ENCODE measurements at places on chromosomes 2 and 18.

- DNase-seq: no peak
Measured at GRCh38 chr18:35745814-35746213, 164.3 kb downstream of the GALNT1 start.

DNA sequence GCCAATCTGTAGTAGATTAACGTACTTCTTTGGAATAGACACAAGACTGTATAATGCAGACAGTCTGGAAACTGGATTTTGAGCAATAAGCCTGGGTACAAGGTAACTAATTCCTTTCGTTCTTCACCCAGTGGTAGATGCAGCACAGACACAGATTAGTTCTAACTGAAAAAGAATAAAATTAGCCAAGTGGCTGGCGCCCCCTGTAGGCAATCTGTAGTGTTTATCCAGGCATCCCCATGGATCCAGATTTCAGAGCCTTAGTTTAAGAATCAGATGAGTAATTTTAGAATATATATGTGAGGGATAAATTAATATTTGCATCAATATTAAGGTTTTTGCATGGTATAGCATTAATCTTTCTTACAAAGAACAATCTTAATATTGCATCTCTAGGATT is 563.9 kb downstream of the DCC start:
- DNase-seq: peak; percentile 15

DNA sequence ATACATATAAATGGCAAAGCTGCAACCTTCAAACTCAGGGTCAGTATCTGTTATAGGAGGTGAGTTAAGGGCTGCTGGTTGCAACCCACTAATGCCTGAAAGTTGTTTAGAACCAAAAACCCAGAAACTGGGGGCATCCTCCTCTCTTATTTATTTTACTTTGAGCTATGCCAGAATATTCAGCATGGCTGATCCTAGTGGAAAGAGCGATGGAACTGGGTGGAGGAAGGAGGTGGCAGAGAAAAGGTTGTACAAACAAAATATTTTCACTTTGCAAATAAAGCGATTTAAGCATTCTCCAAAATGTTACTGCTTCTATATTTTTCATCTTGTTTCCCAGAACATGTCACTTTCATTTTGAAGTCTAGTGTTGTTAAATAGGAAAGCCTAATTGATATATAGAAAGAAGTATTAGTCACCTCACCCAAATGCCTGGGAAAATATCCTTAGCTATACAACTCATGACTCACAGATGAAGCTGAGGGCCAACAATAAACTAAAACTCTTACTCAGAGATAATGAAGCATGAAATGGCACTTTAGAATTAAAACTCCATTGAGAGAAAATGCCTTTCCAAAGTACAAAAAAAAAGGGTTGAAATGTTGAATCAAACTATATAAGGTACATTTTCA is 251.4 kb upstream of the UBE2E3 start:
- peak; percentile 95 for DNase-seq

DNA sequence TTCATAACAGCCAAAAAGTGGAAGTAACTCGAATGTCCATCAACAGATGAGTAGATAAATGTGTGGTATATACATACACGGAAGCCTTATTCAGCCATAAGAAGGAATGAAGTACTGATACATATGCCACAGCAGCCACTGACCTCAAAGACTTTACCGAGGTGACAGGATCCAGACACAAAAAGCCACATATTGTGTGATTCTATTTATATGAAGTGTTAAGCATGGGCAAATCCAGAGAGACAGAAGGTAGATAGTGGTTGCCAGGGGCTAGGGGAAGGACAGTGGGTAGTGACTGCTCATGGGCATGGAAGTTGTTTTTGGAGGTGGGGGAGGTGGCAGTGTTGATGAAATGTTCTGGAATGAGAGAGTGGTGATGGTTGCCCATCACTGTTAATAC is 33.9 kb downstream of the ZAP70 start:
- no peak for DNase-seq

- no peak for DNase-seq
Measured at GRCh38 chr2:60386436-60386835, 167.0 kb downstream of the BCL11A start.

GRCh38 chr2:46127176-46127575 is 170.0 kb upstream of the EPAS1 start:
- no peak for DNase-seq

DNA sequence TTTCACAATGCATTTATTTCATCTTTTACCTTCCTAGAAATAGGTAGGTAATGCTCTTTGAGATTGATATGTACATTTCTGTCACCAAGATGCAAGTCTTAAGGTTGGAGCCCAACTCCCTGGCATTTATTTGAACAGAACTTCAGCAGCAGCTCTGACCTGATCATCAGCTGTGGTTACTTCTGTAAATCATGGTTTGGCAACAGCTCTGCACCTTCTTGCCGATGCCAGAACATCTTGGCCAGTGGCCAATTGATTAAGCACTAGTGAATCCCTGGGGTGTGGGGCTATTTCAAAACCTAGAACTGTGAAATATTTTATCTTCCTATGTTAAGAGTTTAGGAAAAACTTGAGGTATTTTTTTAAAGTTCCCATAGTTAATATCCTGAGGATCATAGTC is 124.8 kb upstream of the NYAP2 start:
- no peak for DNase-seq

DNA sequence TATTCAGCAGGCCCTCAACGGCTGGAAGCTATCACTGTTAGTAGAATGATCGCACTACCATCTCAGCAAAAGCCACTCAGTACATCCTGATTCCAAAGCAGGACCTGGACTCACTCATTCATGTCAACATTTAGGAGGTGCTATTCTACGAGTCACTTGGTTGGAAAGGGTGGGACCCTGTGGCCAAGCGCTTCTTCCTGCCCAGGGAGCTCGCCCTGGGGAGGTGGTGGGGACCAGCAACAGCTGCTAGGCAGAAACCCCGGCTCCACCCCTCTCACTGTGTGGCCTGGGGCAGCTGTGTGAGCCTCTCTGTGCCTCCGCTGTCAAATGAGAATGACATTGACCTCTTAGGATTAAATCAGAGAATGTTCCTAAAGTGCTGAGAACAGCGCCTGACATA is 231.4 kb downstream of the EIPR1 start:
- DNase-seq: no peak

DNA sequence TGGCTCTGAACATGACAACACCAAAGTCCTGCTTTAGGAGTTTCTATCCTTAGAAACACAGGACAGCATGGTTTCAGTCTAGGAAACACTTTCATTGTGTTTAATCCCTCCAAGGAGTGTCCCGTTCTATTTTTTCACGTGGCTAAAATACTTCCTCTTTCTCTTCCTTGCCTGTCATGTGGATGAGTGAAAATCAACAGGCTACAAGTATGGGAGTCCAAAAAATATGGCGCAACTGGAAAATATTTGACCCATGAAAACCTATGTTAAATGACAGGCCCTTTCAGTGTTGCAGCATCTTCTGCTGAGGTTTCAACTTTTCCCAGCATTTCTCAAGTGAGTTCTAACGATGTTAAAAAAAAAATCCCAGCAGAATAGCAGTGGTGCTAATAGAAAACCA is 146.3 kb downstream of the LAMA3 start:
- no peak for DNase-seq

- no peak for DNase-seq
Measured at GRCh38 chr18:50879302-50880118, 592 bp downstream of the ME2 start.

GRCh38 chr18:44039826-44040225 is 640.9 kb upstream of the SETBP1 start:
- no peak for DNase-seq

DNA sequence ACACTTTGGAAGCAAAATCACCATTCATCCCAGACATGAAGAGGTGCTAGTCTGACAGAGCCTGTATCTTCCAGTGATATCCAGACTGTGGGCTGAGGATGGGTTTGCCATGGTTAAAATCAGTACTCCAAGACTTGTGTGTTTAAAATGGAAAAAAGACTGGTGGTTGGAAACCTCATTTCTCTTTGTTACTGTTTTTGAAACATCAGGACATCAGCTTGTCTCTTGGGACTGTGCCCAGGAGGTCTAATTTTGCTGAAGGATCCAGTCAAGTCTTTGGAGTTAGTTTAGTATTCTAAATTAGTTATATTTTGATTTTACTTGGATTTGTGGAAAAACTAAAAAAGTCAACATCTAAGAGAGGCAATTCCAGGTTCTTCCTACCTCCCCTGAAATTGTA is 578.4 kb downstream of the PLCL1 start:
- no peak for DNase-seq

GRCh38 chr18:36187193-36187825 is at the start of gene MOCOS:
MOCOS (plus strand) TSS chr18:36187497; CDS start chr18:36187540, 43 bp downstream.
- DNase-seq: peak; percentile 61

- DNase-seq: no peak
Measured at GRCh38 chr2:37648331-37649011, 23.0 kb downstream of the CDC42EP3 start.

GRCh38 chr2:88067189-88067588 is 436 bp upstream of the SMYD1 start:
- no peak for DNase-seq

DNA sequence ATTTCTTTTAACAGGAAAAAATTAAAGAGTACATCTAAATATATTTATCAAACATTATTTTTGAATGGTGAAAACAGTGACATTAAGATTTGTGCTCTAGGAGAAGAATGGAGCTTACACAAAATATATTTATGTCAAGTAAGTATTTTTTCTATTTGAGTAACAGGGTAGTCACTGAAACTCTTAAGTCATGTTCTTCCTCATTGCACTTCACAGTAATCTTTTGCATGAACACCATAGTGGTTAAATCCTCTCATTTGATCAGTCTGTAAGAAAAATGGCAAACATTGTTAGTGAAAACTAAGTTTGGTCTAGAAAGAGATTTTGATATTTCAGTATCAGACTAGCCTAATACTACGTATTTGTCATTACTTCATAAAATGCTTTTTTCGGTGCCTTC is 8.1 kb downstream of the GMCL1 start:
- DNase-seq: no peak

DNA sequence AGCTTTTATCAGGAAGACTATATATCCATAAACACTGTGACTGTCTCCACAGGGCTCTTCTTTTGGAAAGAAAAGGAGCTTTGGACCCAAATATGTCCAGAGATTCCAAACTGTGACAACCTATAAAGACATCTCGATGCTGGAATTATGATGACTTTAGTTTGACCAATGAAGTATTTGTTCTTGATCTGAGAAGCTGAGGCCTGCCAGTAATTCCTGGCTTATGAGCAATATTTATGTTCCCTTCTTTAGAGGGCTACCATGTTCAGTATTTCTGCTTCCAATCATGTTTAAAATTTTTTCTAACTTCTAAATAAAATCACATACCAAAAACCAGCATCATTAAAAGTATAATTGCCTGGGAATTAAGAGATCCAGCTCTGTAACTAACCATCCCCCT is 41.1 kb downstream of the FEZ2 start:
- peak; percentile 46 for DNase-seq

- no peak for DNase-seq
Measured at GRCh38 chr2:31710121-31710520, 129.4 kb upstream of the SRD5A2 start.

DNA sequence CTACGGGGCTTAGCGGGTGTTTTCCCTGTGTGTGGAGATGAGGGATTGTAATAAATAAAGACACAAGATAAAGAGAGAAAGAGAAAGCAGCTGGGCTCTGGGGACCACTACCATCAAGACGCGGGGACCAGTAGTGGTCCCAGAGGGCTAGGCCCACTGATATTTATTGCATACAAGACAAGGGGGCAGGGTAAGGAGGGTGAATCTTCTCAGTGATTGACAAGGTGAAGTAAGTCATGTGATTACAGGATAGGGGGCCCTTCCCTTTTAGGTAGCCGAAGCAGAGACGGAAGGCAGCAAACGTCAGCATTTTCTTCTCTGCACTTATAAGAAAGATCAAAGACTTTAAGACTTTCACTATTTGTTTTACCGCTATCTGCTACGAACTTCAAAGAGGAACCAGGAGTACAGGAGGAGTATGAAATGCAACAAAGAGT is 4.5 kb upstream of the GAL3ST2 start:
- no peak for DNase-seq

DNA sequence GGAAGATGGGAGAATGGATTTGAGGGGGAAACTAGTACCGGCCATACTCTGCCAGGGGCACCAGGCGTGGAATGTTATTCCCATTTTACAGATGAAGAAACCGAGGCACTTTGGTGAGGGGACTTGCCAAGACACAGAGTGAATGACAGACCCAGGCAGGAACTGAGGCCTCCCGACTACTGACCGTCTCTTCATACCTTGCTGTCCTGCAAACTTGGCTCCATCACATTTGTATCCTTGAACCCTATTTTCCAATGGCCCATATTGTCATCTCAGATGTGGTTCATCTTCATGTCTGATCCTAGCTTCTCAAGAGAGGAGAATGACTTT is 6.2 kb upstream of the TFCP2L1 start:
- no peak for DNase-seq

GRCh38 chr2:44758591-44758990 is 182.9 kb upstream of the SIX3 start:
- no peak for DNase-seq

GRCh38 chr2:170928036-170928823 is 823 bp upstream of the GORASP2 start:
- peak; percentile 28 for DNase-seq

GRCh38 chr18:43965691-43966090 is 688.4 kb upstream of the SYT4 start:
- DNase-seq: no peak

- peak; percentile 64 for DNase-seq
Measured at GRCh38 chr2:193793914-193794313, 1599.2 kb upstream of the TMEFF2 start.

DNA sequence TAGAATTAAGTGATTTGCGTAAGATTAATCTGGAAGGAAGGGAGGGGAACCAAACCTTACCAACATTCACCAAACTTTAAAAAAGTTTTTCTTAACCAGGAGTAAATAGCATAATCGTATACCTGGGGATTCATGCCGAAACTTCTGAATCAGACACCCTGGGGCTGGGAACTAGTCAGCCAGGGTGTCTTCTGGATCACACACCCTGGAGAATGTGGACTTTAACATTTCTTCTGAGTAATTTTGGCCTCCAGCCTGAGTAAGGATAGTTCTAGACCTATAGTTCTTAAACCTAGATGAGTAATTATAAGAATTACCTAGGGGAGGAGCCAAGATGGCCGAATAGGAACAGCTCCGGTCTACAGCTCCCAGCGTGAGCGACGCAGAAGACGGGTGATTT is 44.1 kb upstream of the MEIS1 start:
- DNase-seq: no peak

GRCh38 chr2:235402422-235402821 is 91.4 kb upstream of the AGAP1 start:
- no peak for DNase-seq

- DNase-seq: peak; percentile 11
Measured at GRCh38 chr2:7530001-7530400, 612.8 kb downstream of the RNF144A start.

GRCh38 chr2:40915651-40916050 is 463.8 kb upstream of the SLC8A1 start:
- DNase-seq: no peak

GRCh38 chr2:151040039-151040438 is 221.6 kb downstream of the RBM43 start:
- no peak for DNase-seq

DNA sequence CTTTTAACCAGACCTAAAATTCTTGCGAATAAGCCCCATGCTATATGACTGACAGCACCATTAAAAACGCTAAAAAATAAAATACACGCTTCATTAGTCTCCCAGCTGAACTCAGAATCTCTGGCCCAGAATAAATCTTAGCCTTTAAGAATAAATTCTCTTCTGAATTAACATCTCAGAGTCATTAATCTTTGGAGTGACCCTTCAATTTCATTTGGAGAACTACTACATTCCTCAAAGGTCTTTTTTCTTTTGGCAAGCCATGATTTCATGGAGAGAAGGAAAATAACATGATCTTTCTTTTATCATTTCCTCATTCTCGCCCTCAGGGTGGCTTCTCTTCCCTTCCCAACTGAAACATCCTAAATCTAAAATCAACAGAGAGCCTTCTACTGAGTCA is 259.0 kb downstream of the AFF3 start:
- DNase-seq: no peak

All from A172 (cell line).